Activated T-helper 2 cell treated with anti-CD3 and anti-CD28 coated beads, Interferon-gamma antibody, Interleukin-2, Interleukin-4, amounts not matched to agents 10 μg/mL and 5 μg/mL and 100 μg/mL, durations not matched to agents 14 hours and 24 hours and 36 hours (primary cell): ENCODE measurements at places on chromosomes 16 and 17. TPM values are rescaled to one million over a fixed set of nuclear protein-coding genes. Genes with fewer than 3 reads are reported as not detected.
A peak's percentile ranks its signal among the peaks of the same experiment; 100 is the strongest.

GRCh38 chr16:57618296-57619132 lies 9.9 kb upstream of the ADGRG1 start:
- H3K36me3 ChIP-seq, result no peaks in the 10 kb centered on the region
- H3K4me3 ChIP-seq, result no peak overlapping the region
- H3K27ac ChIP-seq, result no peak overlapping the region
- no peak for DNase-seq

DNA sequence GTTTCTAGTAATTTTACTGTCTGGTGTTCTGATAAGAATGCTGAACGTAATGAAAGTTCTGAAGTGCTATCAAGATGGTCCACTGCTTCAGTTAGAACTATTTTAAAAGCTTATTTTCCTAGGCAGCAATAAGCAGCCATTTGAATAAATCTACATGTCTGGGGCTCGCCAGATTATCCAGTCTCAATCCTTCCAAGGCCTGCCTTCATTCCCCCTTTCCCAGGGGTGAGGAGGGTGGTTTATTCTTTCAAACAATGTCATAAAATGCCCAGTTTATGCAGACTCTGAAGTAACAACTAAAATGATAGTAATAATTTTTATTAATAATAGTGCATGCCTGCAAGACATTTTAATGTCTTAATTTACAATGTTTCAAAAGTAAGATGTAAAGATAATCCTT lies 2.4 kb downstream of the CDH11 start:
- peaks cover 25% of the 10 kb centered on the region for H3K27me3 ChIP-seq
- H3K4me3 ChIP-seq, result no peak overlapping the region
- DNase-seq, result no peak
- no peaks in the 10 kb centered on the region for H3K36me3 ChIP-seq
- H3K27ac ChIP-seq, result no peak overlapping the region

- DNase-seq, result no peak
- H3K27me3 ChIP-seq, result peaks cover 2% of the 10 kb centered on the region
- H3K27ac ChIP-seq, result no peak overlapping the region
- H3K4me3 ChIP-seq, result no peak overlapping the region
- H3K4me1 ChIP-seq, result no peaks in the 10 kb centered on the region
These were observed 78.1 kb upstream of the XYLT1 start for GRCh38 chr16:17548825-17549224.

Gene CDRT15
- total RNA-seq, result not detected in 2 replicates

GRCh38 chr16:11251525-11252481 lies 4.2 kb downstream of the SOCS1 start:
- peaks cover 79% of the 10 kb centered on the region for H3K36me3 ChIP-seq
- H3K27me3 ChIP-seq, result no peaks in the 10 kb centered on the region
- H3K27ac ChIP-seq, result peak overlapping the region; percentile 91
- H3K4me3 ChIP-seq, result peak overlapping the region; percentile 99
- peak; percentile 71 for DNase-seq

DNA sequence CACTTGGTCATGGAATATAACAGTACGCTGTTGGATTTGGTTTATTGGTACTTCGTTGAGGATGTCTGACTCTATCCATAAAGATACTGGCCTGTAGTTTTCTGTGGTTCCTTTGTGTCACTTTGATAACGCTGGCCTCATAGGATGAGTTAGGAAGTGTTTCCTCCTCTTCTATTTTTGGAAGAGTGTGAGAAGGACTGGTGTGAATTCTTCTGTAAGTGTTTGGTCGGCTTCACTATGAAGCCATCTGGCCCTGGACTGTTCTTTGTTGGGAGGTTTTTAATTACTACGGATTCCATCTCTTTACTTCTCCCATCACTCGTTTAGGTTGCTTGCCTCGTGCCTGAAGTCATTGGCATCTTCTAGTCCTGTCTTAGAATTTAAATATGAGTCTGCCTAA lies 117.3 kb downstream of the OR1D5 start:
- H3K36me3 ChIP-seq, result no peaks in the 10 kb centered on the region
- no peak overlapping the region for H3K4me3 ChIP-seq
- peaks cover 11% of the 10 kb centered on the region for H3K27me3 ChIP-seq
- DNase-seq, result no peak

DNA sequence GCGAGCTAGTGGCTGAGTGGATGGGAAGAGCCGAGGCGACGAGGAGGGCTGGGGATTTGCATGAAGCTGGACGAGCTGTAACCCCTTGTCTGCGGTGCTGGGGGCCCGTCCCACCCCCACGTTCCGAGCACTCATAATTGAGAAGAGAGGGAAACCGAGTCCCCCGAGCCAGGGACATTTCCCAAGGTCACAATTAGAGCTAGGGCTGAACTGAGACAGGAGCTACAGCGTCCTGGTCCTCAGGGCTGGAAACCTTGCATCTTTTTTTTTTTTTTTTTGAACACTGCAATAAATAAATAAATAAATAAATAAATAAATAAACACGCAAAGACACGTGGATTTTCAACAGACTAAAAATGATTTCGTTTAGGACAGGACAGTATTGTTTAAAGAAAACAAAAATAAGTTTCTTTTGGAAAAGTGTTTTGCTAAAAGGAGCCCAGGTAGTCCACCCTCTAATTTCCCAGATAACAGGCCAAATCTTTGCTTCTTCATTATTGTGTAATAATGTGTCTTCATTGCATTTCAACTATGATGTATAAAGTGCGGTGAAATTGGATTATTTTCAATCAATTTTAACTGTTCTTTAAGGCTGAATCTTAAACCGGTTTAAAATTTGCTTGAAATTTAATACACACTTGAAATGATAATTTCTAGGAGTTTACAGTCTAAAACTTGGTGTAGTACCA lies 992 bp downstream of the GDPD1 start:
- no peak for DNase-seq
- peak overlapping the region; percentile 91 for H3K27ac ChIP-seq
- H3K4me3 ChIP-seq, result peak overlapping the region; percentile 100
- H3K27me3 ChIP-seq, result no peaks in the 10 kb centered on the region
- H3K4me1 ChIP-seq, result peaks cover 13% of the 10 kb centered on the region

GRCh38 chr16:19672378-19672777 lies 45.6 kb downstream of the KNOP1 start:
- DNase-seq, result no peak
- no peaks in the 10 kb centered on the region for H3K27me3 ChIP-seq
- no peaks in the 10 kb centered on the region for H3K4me1 ChIP-seq
- no peak overlapping the region for H3K27ac ChIP-seq

Gene TP53TG3B
- total RNA-seq, result not detected in 2 replicates

DNA sequence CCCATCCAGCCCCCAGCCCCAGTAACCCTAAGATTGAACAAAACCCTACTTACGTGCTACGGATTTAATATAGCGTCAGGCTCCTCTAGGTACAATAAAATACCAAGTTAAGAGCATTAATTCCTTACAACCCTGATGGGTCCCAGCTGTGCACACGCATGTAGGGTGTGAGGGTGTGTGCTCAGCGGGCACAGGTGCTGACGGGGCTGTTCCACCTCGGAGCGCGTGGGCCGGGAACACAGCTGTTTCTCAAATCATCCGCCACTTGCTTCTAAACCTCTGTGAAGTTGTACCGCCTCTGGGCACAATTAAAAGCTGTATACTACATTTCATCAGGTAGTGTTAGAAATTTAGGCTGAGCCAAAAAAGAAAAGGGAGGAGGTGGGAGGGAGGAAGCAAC lies 478.6 kb downstream of the MAF start:
- DNase-seq, result no peak
- H3K27ac ChIP-seq, result no peak overlapping the region
- no peaks in the 10 kb centered on the region for H3K36me3 ChIP-seq
- no peak overlapping the region for H3K4me3 ChIP-seq
- H3K27me3 ChIP-seq, result peaks cover 2% of the 10 kb centered on the region

Gene CDH5
- not detected in 2 replicates for total RNA-seq

- H3K4me1 ChIP-seq, result peaks cover 45% of the 10 kb centered on the region
- no peaks in the 10 kb centered on the region for H3K27me3 ChIP-seq
- H3K4me3 ChIP-seq, result peak overlapping the region; percentile 96
- H3K27ac ChIP-seq, result peak overlapping the region; percentile 99
These were observed 1.9 kb upstream of the MLLT6 start for GRCh38 chr17:38702916-38703741.

DNA sequence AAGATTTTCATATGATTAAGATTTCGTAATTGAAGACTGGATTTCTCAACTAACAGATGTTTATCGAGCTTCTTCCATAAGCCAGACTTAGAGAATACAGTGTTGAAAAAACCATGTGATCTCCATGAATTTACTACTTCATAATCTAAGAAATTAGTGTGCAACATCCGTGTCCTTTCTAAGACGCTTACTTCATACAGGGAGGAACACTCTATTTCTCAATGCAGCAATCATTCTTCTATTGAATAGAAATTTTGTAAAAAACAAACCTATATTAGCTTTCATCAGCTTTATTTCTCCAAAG lies 946.3 kb downstream of the KCNJ2 start:
- no peaks in the 10 kb centered on the region for H3K27me3 ChIP-seq
- no peak for DNase-seq
- H3K36me3 ChIP-seq, result no peaks in the 10 kb centered on the region
- H3K4me1 ChIP-seq, result no peaks in the 10 kb centered on the region
- H3K27ac ChIP-seq, result no peak overlapping the region
- no peak overlapping the region for H3K4me3 ChIP-seq

- H3K4me1 ChIP-seq, result peaks cover 43% of the 10 kb centered on the region
- H3K4me3 ChIP-seq, result no peak overlapping the region
- H3K27me3 ChIP-seq, result no peaks in the 10 kb centered on the region
- H3K27ac ChIP-seq, result peak overlapping the region; percentile 84
- no peak for DNase-seq
These were observed 78.4 kb downstream of the MPRIP start for GRCh38 chr17:17120701-17121100.

- no peak overlapping the region for H3K27ac ChIP-seq
- no peak overlapping the region for H3K4me3 ChIP-seq
- H3K36me3 ChIP-seq, result no peaks in the 10 kb centered on the region
- H3K4me1 ChIP-seq, result no peaks in the 10 kb centered on the region
- H3K27me3 ChIP-seq, result peaks cover 18% of the 10 kb centered on the region
These were observed 52.7 kb upstream of the TNRC6C start for GRCh38 chr17:77905766-77906165.

GRCh38 chr16:14302031-14302398 lies 230.9 kb downstream of the MRTFB start:
- peaks cover 8% of the 10 kb centered on the region for H3K4me1 ChIP-seq
- peak overlapping the region; percentile 74 for H3K4me3 ChIP-seq
- DNase-seq, result no peak
- peaks cover 43% of the 10 kb centered on the region for H3K27me3 ChIP-seq
- H3K27ac ChIP-seq, result no peak overlapping the region

- peaks cover 46% of the 10 kb centered on the region for H3K36me3 ChIP-seq
- no peaks in the 10 kb centered on the region for H3K27me3 ChIP-seq
- H3K4me3 ChIP-seq, result no peak overlapping the region
- H3K27ac ChIP-seq, result no peak overlapping the region
These were observed 61.6 kb downstream of the TIMM22 start for GRCh38 chr17:1058423-1059130.

Gene APOH
- total RNA-seq, result not detected in 2 replicates

- peaks cover 68% of the 10 kb centered on the region for H3K36me3 ChIP-seq
- H3K4me3 ChIP-seq, result no peak overlapping the region
- no peak overlapping the region for H3K27ac ChIP-seq
- DNase-seq, result no peak
- H3K4me1 ChIP-seq, result peaks cover 49% of the 10 kb centered on the region
These were observed 76.0 kb downstream of the CREBBP start for GRCh38 chr16:3804426-3805016.

Gene UMOD
- total RNA-seq, result not detected in 2 replicates

Gene KRTAP17-1
- not detected in 2 replicates for total RNA-seq

DNA sequence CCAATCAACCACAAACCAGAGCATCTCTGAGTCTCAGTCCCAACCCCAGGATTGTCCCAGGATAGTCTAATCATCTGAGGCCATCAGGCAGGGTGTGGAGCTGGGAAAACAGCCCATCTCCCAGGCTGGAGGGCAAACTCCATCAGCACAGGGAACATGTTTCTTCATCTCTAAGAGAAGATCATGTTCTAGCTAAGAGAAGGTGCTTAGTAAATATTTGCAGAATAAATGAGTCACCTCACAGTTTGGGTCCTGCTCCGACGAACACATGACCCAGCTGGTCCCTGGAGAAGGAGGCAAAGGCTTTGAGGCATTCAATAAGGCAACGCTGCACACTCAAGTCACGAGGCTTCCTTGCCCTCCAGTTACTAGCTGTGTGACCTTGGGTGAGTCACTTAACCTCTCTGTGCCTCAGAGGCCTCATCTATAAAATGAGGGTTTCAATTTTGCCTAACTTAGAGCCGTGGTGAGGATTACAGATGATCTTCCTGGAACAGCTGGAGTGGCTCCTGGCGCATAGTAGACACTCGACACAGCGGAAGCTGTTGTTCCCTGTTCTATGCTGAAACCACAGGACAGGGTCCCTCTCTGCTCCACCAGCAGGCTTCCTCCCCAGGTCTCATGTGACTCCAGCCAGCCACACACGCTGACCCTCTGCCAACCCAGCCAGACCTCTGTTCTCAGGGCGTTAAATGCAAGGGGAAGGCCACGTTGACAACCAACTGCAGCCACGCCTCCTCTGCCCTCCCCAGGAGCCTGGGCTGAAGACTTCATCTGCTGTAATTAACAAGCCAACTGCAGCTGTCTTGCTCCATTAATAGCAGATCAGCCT lies 10.3 kb upstream of the RPL38 start:
- no peaks in the 10 kb centered on the region for H3K4me1 ChIP-seq
- no peaks in the 10 kb centered on the region for H3K36me3 ChIP-seq
- H3K27ac ChIP-seq, result no peak overlapping the region
- DNase-seq, result no peak
- peaks cover 9% of the 10 kb centered on the region for H3K27me3 ChIP-seq

Gene MYH1
- not detected in 2 replicates for total RNA-seq

- H3K27ac ChIP-seq, result no peak overlapping the region
- no peaks in the 10 kb centered on the region for H3K36me3 ChIP-seq
- no peaks in the 10 kb centered on the region for H3K4me1 ChIP-seq
These were observed 278.8 kb upstream of the C16orf82 start for GRCh38 chr16:26787924-26788323.

- DNase-seq, result no peak
- H3K36me3 ChIP-seq, result no peaks in the 10 kb centered on the region
- peaks cover under 1% of the 10 kb centered on the region for H3K4me1 ChIP-seq
These were observed 21.1 kb downstream of the GAS7 start for GRCh38 chr17:10177131-10177912.

- H3K27me3 ChIP-seq, result no peaks in the 10 kb centered on the region
- H3K36me3 ChIP-seq, result peaks cover 9% of the 10 kb centered on the region
- no peak for DNase-seq
These were observed 11.0 kb downstream of the DCAKD start for GRCh38 chr17:45040459-45040858.

DNA sequence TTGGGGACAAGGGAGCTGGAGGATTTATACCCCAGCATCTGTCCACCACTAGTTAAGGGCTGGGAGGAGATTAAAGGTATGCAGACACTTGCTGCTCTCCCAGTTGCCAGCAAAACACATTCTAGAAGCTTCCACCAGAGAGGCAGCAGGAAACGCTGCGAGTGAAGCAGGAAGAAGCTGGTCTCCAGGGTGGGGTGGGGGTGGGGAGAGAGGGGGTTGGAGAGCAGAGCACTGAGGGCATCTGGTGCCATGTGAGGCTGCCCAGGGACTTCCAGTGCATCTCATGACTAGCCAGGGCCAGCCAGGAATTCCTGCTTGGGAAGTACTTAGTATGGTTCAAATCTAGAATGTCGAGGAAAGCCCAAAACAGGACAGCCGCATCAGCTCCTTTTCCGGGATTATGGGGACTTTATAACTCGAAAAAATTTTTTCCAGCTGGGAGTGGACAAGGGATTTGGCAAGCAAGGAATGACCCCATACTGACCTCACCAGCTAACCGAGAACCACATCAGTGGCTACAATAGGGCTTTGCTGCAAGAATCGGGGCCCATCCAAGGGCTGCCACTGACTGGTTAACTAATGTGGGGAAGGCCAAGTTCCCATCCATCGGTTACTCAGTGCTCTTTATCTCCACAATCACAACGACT lies 26.2 kb upstream of the AXIN2 start:
- H3K4me1 ChIP-seq, result peaks cover 5% of the 10 kb centered on the region
- H3K36me3 ChIP-seq, result no peaks in the 10 kb centered on the region
- DNase-seq, result no peak
- no peak overlapping the region for H3K27ac ChIP-seq
